Activated naive CD8-positive, alpha-beta T cell treated with anti-CD3 and anti-CD28 coated beads, Interleukin-2, amount 10 ng/mL, durations not matched to agents 7 days and 5 days (primary cell): ENCODE measurements at places on chromosomes 5 and 9. TPM values are rescaled to one million over a fixed set of nuclear protein-coding genes. Genes with fewer than 3 reads are reported as not detected.

The JAKMIP2 gene
- 4.5 TPM for total RNA-seq

The TMEM215 gene
- total RNA-seq, result not detected

The WNT8A gene
- not detected for total RNA-seq

- DNase-seq, result no peak
Observed at GRCh38 chr9:120378680-120379079, 201.3 kb downstream of the CDK5RAP2 start.

GRCh38 chr5:151363673-151364072 lies 16.3 kb upstream of the SLC36A2 start:
- DNase-seq, result no peak
